ENCODE measurements at places on chromosomes 7 and 10. TPM values are rescaled to one million over a fixed set of nuclear protein-coding genes. Genes with fewer than 3 reads are reported as not detected.

The OR13A1 gene
- total RNA-seq, result under 0.01 TPM

The C10orf105 gene
- total RNA-seq, result not detected

The SPDYE2 gene
- total RNA-seq, result not detected

The KCP gene
- 0.41 TPM for total RNA-seq

The CDC14C gene
- not detected for total RNA-seq

The BLNK gene
- total RNA-seq, result 0.41 TPM

The LLCFC1 gene
- total RNA-seq, result not detected

The INHBA gene
- total RNA-seq, result 12.6 TPM

The CALML3 gene
- total RNA-seq, result under 0.01 TPM

The LRIT1 gene
- total RNA-seq, result not detected

The CRHR2 gene
- total RNA-seq, result 0.41 TPM

The ANKRD61 gene
- total RNA-seq, result under 0.01 TPM

The SYCE1 gene
- total RNA-seq, result 1.2 TPM

The CLCN1 gene
- under 0.01 TPM for total RNA-seq

DNA sequence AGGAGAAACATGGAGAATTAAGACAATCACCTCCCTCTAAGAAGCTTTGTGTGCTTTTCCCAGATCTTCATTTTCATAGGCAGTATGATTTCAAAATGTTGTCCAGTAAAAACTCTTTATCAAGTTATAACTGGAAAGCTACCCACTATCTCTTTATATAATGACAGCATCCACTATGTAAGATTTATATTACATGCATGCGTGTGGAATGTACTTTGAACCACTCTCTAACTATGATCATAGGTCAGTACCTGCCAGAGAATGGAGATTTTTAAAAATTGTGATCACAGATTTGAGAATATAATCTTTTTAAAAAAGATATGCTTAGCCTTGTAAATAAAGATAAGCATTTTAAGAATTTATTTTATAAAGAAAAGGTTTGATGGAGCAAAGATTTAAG is 17.9 kb downstream of the PAPSS2 start:
- DNase-seq, result no peak

DNA sequence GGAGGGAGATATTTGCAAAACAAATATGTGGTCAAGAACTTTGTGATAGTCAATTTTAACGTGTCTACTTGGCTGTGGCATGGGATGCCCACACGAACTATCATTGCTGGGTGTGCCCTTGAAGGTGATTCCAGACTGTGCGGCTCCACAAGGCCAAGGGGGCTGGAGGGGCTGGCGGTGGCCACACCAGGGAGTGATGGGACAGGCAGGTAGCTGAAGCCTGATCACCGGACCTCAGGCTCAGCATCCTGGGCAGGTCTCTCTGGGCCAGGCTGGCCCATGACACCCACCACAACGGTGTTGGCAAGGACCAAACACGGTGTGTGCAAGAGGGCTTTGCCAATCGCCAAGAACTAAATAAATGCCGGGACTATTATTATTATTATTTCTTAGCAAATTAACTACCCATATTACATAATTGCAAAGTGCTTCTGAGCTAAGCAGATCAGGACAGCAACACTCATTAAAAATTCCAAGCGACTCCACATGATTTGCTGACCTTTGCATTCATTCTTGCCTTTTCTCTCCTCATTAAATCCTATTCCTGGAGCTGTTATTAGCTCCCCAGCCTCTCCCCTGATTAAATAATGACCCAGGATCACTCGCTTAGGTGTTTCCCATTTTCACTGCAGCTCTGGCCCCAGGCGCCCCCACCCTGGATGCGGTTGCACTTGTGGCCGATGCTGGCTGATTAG is 35.4 kb upstream of the PPP2R2D start:
- DNase-seq, result no peak

DNA sequence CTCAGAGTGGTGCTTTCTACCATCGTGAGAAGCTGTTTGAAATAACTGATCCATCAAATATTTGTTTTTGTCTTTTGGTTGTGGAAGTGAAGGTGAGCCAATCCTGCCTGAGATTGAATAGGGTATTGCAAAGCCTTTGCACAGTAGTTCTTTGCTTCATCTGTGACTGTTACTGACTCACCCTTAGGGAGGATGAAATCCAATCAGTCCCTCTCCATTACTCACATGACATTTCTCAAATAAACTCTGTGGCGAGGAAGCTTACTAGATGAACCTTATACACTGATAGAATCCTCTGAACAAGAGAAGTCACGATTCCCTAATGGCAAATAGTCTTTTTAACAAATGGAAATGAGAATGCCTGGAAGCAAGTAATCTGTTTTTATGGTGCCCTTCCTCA is 31.9 kb downstream of the HEPACAM2 start:
- no peak for DNase-seq

DNA sequence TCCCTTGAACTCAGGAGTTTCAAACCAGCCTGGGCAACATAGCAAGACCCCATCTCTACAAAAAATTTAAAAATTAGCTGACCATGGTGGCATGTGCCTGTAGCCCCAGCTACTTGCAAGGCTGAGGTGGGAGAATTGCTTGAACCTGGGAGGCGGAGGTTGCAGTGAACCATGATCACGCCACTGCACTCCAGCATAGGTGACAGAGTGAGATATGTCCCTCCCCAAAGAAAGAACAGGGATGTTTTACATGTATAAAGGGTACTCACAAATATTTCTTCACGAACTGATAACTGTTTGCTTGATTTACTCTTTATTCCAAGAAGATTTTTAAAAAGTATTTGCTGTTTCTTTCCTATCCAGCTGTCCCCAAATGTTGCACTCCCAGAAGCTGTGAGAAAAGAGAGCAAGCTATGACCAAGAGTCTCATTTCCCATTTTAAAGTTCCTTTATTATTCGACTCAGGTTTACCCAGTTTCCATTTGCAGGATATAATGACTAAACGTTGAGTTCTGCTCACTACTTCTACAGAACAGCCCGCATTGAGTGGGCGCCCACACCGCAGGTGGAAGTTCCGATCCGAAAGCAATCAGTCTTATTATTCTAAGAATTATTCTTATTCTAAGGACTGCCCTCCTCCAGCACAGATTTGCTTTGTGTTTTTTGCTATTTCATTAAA is 90.7 kb downstream of the APBB1IP start:
- no peak for DNase-seq

DNA sequence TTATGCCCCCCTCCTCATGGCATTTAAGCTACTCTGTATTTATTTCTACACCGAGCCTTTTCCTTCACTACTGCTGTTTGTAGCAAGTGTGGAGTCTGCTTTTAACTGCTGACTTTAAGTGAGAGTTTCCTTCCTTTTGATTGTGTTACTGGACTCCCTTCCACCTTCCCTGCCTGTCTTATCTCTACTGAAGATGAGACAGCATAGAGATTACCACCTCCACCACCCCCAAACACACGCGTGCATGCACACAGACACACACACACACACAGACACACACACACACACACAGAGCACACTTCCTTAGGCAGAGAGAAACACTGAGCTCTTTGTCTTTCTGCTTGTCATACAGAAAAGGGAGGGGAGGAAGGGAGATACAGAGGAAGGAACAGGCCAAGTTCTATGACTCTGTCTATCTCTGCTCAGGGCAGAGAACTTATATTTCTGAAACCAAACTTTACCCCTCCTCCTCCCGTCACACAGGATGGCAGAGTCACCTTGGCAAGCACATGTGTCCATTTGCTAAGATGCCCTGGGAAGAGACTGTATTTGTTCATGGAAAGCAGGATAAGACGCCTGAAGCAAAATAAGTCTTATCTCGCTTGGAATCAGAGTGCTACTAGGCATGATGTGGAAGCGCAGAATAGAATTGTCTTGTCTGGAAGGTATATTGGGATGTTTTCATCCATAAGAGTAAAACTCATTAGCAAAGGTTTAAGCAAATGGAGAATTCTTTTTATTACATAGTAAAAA is 81.8 kb upstream of the CAV2 start:
- DNase-seq, result no peak

DNA sequence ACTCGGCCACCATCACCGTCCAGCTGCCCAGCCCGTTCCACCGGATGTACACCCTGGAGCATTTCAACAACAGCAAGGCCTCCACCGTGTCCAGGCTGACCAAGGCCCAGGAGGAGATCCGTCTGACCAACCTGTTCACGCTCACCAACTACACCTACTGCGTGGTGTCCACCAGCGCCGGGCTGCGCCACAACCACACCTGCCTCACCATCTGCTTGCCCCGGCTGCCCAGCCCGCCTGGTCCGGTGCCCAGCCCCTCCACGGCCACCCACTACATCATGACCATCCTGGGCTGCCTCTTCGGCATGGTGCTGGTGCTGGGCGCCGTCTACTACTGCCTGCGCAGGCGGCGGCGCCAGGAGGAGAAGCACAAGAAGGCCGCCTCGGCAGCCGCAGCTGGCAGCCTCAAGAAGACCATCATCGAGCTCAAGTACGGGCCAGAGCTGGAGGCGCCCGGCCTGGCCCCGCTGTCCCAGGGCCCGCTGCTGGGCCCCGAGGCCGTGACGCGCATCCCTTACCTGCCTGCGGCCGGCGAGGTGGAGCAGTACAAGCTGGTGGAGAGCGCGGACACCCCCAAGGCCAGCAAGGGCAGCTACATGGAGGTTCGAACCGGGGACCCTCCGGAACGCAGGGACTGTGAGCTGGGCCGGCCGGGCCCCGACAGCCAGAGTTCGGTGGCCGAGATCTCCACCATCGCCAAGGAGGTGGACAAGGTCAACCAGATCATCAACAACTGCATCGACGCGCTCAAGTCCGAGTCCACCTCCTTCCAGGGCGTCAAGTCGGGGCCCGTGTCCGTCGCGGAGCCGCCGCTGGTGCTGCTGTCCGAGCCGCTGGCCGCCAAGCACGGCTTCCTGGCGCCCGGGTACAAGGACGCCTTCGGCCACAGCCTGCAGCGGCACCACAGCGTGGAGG is 75.8 kb downstream of the ELFN1 start:
- no peak for DNase-seq

GRCh38 chr10:94299417-94299816 is 63.3 kb downstream of the NOC3L start:
- DNase-seq, result no peak

GRCh38 chr7:25307624-25308023 is 79.3 kb upstream of the NPVF start:
- DNase-seq, result no peak

GRCh38 chr7:73682745-73683055 is 553 bp downstream of the DNAJC30 start:
- no peak for DNase-seq

DNA sequence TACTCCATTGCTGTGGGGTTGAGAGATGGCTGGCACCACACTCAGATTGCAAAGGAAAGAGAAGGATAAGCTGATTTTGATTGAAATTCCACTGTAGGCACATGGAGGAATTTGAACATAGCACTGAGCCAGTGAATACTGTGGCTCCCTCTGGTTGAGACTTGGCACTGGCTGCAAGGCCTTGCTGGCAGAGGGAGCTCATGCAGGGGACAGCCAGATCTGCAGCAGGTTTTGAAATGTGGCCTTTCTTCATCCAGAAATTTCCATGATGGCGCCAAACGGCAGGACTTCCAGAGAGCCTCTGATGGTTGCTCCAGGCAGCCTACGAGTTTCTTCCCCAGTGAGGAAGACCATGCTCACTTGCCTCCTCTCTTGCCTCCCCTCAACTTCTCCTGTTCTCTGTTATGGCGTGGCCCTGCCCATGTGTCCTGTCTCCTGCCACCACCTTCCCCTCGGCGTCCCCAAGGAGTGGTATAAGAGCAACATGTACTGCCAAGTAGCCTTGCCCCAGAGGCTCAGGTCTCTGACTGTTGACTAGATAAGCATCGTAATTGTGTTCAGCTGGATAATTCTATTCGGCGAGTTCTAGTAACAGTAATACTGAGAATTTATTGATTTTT is 265.6 kb downstream of the CCDC3 start:
- no peak for DNase-seq

DNA sequence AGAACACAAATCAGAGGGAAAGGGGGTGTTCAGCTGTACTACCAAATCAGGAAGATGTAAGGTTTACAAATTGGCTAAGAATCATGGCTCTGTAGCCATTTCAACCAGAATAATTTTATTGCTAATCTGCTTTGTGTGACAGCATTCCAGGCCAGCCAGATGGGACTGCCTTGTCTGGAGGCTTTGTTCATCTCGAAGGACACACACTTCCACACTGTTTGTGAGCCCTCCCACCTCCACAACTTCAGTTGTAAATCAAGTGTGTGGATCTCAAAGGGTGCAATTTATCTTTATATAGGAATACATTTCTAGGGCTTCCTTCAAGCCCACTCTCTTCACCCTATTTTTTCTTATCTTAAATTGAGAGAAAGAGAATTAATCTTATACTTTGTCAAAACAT is 6.9 kb upstream of the OIT3 start:
- no peak for DNase-seq

DNA sequence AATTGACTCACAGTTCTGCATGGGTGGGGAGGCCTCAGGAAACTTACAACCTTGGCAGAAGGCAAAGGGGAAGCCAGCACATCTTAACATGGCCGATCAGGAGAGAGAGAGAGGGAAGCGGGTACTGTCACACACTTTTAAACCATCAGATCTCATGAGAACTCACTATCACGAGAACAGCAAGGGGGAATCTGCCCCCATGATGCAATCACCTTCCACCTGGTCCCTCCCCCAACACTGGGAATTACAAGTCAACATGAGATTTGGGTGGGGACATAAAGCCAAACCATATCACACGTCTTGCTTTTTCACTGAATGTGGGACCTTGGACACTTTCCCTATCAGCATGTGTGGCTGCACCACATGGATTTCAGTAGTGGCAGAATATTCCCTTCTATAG is 9.0 kb upstream of the AKR1E2 start:
- no peak for DNase-seq

GRCh38 chr10:22183771-22184461 is 33.9 kb downstream of the EBLN1 start:
- no peak for DNase-seq

- DNase-seq, result no peak
Observed at GRCh38 chr7:79282070-79282694, 171.3 kb downstream of the MAGI2 start.

GRCh38 chr10:84966708-84967441 is 638.5 kb downstream of the CCSER2 start:
- no peak for DNase-seq

DNA sequence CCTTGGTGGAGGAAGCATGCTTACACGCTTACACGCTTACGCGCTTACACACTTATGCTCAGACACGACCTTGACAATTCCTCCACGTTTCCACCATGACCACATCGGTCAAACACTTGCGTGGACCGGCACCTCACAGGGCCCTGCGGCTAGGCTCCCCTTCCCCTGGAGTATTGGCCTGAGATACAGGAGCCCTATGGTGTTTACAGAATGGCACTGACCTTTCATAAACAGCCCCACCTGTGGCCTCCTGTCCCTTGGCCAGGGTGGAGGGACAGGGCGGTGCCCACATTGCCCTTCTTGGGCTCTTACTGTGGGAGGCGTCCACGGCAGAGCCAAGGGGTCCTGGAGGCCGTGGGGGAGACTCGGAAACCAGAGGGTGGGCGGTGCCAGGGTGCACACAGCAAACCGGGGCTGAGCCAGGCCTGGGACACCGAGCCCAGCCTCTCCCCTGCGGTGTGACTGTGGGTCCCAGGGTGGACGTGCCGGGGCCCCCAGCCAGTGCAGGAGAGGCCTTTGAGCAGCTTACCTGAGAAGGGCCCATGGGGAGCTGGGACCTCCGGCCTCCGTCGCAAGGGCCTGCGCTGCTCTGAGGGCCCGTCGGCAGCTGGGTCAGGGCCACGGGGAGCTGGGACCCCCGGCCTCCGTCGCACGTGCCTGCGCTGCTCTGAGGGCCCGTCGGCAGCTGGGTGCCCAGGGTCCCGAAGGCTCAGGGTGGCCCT is 44.2 kb upstream of the FOXL3 start:
- DNase-seq, result no peak

GRCh38 chr7:139776486-139777132 is 1.2 kb downstream of the HIPK2 start:
- peak; percentile 32 for DNase-seq

GRCh38 chr7:130387628-130388403 is 7.5 kb downstream of the CPA1 start:
- no peak for DNase-seq

- DNase-seq, result no peak
Observed at GRCh38 chr10:15309221-15309620, 61.9 kb downstream of the FAM171A1 start.
